Cortex of kidney (tissue), 1 donor: ENCODE measurements at places on chromosomes 1 and 21.

DNA sequence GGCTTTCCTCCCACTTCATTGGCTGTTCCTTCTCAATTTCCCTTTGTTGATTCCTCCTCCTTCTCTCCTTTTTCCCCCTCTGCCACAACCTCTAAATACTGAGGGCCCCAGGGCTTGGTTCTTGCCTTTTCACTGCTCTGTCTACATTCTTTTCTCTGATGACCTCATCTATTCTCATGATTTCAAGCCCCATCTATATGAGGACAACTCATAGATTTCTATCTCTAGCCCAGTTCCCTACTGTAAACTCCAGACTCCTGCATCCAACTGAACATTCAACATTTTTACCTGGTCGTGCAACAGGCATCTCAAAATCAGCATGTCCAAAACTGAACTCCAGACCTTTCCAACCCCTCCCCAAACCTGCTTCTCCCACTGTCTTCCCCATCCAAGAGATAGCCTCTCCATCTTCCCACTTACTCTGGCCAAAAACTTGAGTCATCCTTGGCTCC lies 11.5 kb upstream of the SLC9A1 start:
- no peak for DNase-seq

DNA sequence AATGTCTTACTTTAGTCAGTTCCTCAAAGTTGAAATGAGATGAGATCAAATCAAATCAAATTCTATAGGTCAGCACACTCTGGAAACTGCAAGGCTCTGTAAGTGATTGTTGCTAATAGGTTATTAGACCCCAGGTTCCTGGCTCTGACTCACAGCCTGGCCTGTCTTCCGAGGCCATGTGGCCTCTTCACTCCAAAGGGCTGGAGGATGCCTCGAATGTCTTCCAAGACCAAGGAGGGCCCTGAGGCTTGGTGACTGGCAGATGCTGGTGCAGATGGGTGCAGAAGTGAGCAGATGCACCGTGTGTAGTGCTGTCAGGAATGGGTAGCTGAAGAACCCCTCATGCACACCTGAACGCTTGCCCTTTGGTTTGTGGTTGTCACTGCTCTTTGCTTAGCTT lies 113.4 kb downstream of the MAB21L3 start:
- DNase-seq, result no peak

DNA sequence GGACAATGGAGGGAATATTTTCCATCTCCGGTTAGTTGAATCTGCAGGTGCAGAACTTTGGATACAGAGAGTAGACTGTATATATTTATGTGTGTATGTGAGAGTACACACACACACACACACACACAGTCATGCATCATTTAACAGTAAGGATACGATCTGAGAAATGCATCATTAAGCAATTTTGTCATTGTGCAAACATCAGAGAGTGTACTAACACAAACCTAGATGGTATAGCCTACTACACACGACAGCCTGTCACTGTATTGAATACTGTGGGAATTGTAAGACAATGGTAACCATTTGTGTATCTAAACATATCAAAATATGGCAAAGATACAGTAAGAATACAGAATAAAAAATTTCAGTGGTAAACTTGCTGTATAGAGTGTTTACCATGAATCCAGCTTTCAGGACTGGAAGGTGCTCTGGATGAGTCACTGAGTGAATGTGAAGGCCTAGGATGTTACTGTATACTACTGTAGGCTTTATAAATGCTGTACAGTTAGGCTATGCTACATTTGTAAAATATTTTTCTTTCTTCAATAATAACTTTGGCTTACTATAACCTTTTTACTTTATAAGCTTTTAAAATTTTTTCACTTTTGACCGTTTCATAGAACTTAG lies 138.5 kb downstream of the ZZZ3 start:
- no peak for DNase-seq

DNA sequence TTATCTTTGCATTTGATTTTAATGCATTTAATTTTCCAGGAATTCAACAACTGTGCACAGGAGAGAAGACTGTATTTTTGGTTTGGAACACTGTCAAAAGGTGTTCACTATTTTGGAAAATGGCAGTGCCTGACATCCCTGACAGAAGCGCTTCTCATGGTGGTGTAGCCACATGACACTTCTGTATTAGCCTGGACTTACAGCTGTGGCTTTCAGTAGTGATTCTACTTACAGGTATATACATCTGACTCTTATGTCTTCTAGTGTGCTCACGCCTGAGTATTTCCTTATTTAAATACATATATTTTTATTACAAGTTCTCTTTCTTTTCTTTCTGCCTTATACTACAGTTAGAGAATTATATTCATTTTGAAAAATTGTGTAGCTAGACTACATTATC lies 52.3 kb upstream of the C8B start:
- no peak for DNase-seq

DNA sequence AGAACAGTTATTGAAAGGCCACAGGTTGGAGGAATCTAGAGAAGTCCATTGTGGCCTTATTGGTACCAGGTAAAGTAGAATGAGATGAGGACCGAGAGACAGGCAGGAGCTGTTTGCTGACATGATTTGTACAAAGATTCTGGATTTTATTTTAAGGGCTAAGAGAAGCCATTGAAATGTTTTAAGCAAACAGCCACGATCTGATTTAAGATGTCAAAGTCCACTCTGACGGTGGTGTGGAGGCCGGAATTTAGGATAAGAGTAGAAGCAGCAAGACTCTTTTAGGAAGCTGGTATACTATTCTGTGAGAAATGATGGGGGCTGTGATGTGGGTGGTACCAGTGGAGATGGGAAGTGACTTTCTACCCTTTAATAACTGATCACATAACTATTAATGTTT lies 418.5 kb downstream of the DPYD start:
- no peak for DNase-seq

DNA sequence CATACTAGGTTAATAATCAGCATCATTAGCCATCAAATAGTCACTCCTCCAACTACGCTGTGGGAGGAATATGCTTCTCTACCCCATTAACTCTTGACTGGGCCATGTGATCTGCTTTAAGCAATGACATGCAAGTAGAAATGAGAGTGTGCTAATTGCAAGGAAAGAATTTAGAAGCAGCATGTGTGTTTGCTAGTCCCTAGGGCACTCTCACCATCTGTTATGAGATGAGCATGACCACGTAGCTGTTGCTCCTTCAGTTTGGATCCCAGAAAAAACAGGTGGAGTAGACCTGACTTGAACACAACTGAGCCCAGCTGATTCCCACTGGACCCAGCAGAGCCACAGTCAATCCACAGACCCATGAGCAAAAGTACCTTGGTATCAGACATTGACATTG lies 19.7 kb upstream of the RGS7 start:
- no peak for DNase-seq

DNA sequence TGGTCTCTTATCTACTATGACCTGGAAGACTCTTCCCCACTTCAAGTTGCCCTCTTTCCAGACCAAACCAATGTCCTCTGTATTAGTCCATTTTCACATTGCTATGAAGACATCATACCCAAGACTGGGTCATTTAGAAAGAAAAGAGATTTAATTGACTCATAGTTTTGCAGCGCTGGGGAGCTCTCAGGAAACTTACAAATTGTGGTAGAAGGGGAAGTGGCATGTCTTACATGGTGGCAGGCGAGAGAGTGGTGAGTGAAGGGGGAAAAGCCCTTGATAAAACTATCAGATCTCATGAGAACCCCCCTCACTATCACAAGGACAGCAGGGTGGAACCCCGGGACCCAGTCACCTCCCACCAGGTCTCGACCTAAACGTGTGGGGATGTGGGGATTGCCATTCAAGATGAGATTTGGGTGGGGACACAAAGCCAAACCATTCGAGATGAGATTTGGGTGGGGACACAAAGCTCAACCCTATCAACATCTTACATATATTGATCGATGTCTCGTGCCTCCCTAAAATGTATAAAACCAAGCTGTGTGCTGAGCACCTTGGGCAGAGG lies 14.2 kb upstream of the AGPAT3 start:
- DNase-seq, result no peak

DNA sequence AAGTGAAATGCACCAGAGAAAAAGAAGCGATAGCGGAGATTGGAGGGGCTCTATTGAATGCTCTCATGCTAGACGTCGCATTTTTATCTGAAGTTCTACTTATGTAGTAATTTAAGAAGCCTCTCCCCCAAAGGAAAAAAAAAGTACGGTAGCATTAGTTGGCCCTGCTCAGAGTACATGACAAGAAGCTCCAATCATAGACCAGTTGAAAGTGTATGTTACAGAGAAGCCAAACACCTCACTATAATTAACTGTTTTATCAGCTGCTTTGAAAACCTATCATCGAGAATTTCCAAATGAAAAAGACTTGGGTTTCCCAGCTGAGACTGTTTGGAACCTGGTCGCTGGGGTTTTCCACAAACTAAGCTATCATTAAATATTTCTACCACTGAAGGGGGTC lies 19.6 kb upstream of the OVAAL start:
- no peak for DNase-seq

GRCh38 chr1:172561252-172561651 lies 28.3 kb downstream of the SUCO start:
- DNase-seq, result no peak

- no peak for DNase-seq
Measured at GRCh38 chr21:44392916-44393315, 39.5 kb downstream of the TRPM2 start.

DNA sequence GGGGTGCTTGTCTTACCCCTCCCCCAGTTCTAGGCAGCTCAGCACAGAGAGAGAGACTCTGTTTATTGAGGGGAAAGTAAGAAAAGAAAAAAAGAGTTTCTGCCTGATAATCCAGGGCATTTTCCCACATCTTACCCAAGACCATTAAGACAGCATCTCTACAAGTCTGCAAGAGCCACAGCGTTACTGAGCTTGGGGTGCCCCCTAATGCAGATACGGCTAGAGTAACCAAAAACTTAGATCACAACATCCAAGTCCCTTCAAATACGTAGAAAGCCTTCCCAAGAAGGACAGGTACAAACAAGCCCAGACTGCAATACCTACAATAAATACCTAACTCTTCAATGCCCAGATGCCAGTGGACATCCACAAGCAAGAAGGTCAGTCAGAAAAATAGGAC lies 6.2 kb upstream of the TEX50 start:
- DNase-seq, result no peak

- DNase-seq, result no peak
Measured at GRCh38 chr1:109432336-109432735, 6.1 kb upstream of the PSMA5 start.

GRCh38 chr1:25577134-25577920 lies 33.9 kb downstream of the LDLRAP1 start:
- DNase-seq, result no peak

- DNase-seq, result no peak
Measured at GRCh38 chr1:55815745-55816455, 600.7 kb upstream of the USP24 start.

DNA sequence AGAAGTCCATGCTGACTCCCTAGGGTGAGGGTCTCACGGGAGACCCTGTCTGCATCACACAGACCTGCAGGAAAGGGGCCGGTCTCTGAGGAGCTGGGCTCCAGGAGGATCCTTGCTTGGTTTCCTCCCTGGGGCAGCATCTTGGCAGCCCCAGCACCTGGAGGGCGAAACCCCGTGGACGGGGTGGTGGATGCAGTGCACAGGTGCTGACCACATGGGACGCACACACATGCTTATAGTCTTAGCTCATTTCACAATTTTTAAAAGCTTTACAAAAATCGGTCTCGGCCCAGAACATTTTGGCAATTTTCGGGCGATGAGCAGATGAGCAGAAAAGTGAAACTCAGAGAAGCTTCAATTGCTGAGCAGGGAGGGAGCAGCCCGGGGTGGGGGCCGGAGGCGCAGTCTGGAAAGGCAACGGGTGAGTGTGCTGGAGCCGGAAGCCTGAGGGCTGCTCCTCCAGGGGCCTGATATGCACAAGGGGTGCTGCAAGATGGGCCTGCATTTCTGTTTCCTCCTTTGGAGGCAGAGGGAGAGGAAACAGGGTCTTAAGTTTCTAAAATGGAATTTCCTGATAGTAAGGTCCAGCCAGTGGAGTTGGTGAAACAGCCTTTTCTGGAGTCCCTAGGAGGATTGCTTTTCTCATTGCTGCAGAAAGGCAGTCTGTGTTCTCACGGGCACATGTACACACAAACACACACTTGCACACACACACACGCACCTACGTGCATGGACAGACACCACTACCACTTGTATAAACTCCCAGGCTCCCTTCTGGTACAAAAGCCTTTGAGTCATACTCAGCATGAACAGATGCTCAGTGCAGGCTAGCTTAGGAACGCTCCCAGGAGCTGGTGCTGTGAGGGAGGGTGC lies 60.6 kb downstream of the SCCPDH start:
- no peak for DNase-seq

- no peak for DNase-seq
Measured at GRCh38 chr1:28642056-28642846, 616 bp downstream of the TAF12 start.

- DNase-seq, result no peak
Measured at GRCh38 chr1:83033682-83034081, 965.2 kb downstream of the TTLL7 start.

- DNase-seq, result no peak
Measured at GRCh38 chr1:224217655-224218623, 34.9 kb downstream of the DEGS1 start.

GRCh38 chr1:185857442-185857841 lies 123.3 kb downstream of the HMCN1 start:
- DNase-seq, result no peak

GRCh38 chr1:151213560-151213959 lies 15.2 kb downstream of the PIP5K1A start:
- DNase-seq, result no peak

DNA sequence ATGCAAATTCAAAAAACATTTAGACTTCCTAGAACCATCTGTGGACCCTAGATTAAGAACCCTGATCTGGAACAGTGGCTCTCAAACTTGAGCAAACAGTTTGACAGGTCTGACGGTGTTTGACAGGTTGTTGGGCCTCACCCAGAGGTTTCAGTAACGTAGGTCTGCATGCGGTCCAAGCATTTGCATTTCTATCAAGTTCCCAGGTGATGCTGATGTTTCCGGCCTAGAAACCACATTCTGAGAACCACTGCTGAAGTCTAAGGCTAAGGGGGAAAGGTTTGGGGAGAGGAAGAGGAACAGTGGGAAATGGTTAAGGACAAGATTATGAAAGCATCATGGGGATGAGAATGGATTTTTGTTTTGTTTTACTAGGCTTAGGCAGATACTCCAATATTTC lies 48.6 kb downstream of the MDM4 start:
- DNase-seq, result no peak

GRCh38 chr1:36161641-36162531 lies 5.9 kb downstream of the MAP7D1 start:
- DNase-seq, result no peak

GRCh38 chr1:61636814-61637213 lies 88.1 kb downstream of the TM2D1 start:
- no peak for DNase-seq

- no peak for DNase-seq
Measured at GRCh38 chr21:34693192-34693810, 24.5 kb downstream of the CLIC6 start.

GRCh38 chr1:218783131-218783530 lies 390.5 kb upstream of the LYPLAL1 start:
- no peak for DNase-seq
